ENCODE measurements at places on chromosomes 11 and 22. TPM values are rescaled to one million over a fixed set of nuclear protein-coding genes. Genes with fewer than 3 reads are reported as not detected.

DNA sequence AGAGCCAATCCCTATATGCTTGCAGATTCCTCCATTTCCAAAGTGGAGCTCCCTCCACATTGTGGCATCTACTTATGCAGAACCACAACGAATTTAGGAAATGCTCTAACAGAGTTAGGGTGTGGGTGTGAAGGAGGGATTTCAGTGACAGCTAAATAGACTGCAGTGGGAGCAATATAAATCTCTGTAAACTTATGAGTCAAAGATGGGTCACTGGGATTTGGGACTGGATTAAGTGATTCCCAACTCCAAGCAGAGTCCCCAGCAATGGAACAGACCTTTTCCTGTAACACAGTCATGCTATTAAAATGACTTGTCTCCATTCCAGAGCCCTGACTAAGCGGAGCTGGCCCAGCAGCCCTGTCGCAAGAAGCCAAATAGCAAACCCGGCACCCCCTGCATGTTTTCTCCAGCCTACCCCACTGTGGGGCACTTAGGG, 36.6 kb downstream of the RPL27A start:
- peaks cover 35% of the 10 kb centered on the region for H3K36me3 ChIP-seq
- no peak overlapping the region for H3K27ac ChIP-seq
- no peak overlapping the region for H3K4me3 ChIP-seq
- no peaks in the 10 kb centered on the region for H3K27me3 ChIP-seq
- peak; percentile 48 for DNase-seq

APOL2 gene
- total RNA-seq: 90.1 TPM

GRCh38 chr11:77167111-77167626, 39.1 kb downstream of the MYO7A start:
- no peak for DNase-seq
- no peak overlapping the region for H3K27ac ChIP-seq
- no peaks in the 10 kb centered on the region for H3K36me3 ChIP-seq
- peaks cover 27% of the 10 kb centered on the region for H3K27me3 ChIP-seq
- no peaks in the 10 kb centered on the region for H3K4me1 ChIP-seq
- H3K4me3 ChIP-seq: no peak overlapping the region

GRCh38 chr22:28768701-28769393, 3.6 kb upstream of the CCDC117 start:
- no peak overlapping the region for H3K27ac ChIP-seq
- no peak overlapping the region for H3K4me3 ChIP-seq
- peaks cover 6% of the 10 kb centered on the region for H3K4me1 ChIP-seq
- DNase-seq: no peak
- H3K27me3 ChIP-seq: no peaks in the 10 kb centered on the region

C11orf91 gene
- total RNA-seq: 5.8 TPM
